ENCODE measurements at places on chromosomes 11 and 22. TPM values are rescaled to one million over a fixed set of nuclear protein-coding genes. Genes with fewer than 3 reads are reported as not detected.

- no peaks in the 10 kb centered on the region for H3K27me3 ChIP-seq
- H3K27ac ChIP-seq = peak overlapping the region; percentile 42
- H3K4me3 ChIP-seq = no peak overlapping the region
- DNase-seq = no peak
- H3K4me1 ChIP-seq = peaks cover 28% of the 10 kb centered on the region
- peaks cover 10% of the 10 kb centered on the region for H3K36me3 ChIP-seq
Measured at GRCh38 chr11:88295028-88295427, 42.5 kb downstream of the CTSC start.

- no peaks in the 10 kb centered on the region for H3K4me1 ChIP-seq
Measured at GRCh38 chr22:35024364-35024692, 41.6 kb upstream of the ISX start.

The NAT10 gene
- polyA plus RNA-seq = 89.5 TPM

The MMP3 gene
- polyA plus RNA-seq = not detected

DNA sequence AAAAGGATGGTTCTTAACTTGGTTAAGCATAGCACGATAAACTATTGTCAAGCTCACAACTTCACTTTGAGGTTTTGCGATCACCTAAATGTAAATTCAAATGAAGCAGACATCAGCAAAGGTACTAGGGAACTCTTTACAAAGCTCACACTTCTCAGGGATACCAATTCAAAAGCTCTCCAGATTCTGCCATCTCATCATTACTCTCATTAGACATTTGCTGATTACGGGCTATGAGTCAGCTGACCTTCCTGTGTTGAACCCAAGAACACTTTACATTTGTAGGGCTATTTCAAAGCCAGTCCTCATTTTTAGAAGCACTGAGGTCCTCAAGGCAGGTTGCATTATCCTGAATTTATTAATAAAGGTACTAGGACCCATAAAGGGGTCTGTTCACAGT, 28.4 kb upstream of the IZUMO1R start:
- H3K36me3 ChIP-seq = no peaks in the 10 kb centered on the region
- H3K4me1 ChIP-seq = peaks cover 6% of the 10 kb centered on the region
- no peak overlapping the region for H3K27ac ChIP-seq
- H3K4me3 ChIP-seq = no peak overlapping the region
- no peaks in the 10 kb centered on the region for H3K27me3 ChIP-seq

- H3K27me3 ChIP-seq = peaks cover 3% of the 10 kb centered on the region
- H3K4me3 ChIP-seq = no peak overlapping the region
- H3K4me1 ChIP-seq = peaks cover 3% of the 10 kb centered on the region
- H3K36me3 ChIP-seq = no peaks in the 10 kb centered on the region
- no peak for DNase-seq
- no peak overlapping the region for H3K27ac ChIP-seq
Measured at GRCh38 chr11:66882561-66883015, 25.7 kb downstream of the LRFN4 start.

DNA sequence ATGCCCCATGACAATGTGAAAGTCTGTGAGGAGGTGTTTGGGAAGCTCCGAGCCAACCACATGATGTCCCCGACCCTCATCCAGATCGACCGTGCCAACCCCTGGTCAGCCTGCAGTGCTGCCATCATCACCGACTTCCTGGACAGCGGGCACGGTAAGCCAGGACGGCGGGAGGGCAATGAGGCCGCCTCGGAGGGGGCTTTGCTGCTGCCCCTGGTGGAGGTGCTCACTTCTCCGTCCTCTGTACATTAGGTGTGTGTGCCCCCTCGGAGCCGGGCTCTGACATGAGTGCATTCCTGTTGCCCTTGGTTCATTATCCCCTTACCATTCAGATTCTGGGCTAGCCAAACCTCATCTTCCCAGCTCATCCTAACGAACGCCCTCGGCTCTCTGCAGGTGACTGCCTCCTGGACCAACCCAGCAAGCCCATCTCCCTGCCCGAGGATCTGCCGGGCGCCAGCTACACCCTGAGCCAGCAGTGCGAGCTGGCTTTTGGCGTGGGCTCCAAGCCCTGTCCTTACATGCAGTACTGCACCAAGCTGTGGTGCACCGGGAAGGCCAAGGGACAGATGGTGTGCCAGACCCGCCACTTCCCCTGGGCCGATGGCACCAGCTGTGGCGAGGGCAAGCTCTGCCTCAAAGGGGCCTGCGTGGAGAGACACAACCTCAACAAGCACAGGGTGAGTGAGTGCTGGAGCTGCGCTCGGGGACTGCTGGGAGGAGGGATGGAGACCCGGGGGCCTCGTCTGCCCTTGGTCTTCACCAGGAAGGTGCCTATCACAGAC, 13.8 kb downstream of the ADAMTS15 start:
- peaks cover 4% of the 10 kb centered on the region for H3K27me3 ChIP-seq
- no peak for DNase-seq
- H3K4me3 ChIP-seq = no peak overlapping the region
- H3K4me1 ChIP-seq = no peaks in the 10 kb centered on the region
- H3K36me3 ChIP-seq = no peaks in the 10 kb centered on the region

DNA sequence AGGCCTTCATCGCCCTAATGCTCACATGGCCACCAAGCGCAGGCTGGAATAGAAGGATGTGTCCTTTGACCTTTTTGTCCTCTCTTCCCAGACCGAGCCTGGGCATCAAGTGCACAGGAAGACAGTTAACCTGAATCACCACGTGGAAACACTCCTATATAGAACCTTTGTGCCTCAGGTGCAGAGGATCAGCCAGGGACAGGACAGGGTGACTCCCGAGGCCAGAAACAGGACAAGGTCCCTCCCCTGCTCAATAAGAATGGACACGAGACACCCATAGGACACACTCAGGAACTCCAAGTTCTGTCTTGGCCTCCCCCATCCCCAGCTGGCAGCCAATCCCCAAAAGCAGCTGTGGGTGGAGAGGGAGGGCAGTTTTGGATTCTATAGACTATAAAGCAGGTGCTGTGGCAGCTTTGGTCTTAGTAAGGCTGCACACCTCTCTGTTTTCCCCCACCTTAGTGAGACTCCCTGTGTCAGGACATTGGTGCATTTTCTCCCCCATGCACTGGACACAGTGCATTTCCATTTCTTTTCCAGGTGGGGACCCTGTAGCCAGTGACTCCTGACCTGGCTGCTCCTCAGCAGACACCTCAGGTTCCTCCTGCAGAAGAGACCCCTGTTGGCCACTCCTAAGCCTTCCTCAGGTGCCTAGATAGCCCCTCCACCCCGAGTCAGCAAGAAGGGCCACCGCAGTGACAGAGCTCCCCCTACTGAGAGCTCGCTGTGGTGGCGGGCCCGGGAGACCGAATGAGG, 43.6 kb upstream of the POU2AF1 start:
- no peaks in the 10 kb centered on the region for H3K36me3 ChIP-seq
- H3K27ac ChIP-seq = no peak overlapping the region
- H3K27me3 ChIP-seq = no peaks in the 10 kb centered on the region
- DNase-seq = no peak

Data from GM12878 (cell line).